Activated naive CD8-positive, alpha-beta T cell treated with anti-CD3 and anti-CD28 coated beads, Interleukin-2, amount 50 U/mL, for 24 hours (primary cell): ENCODE measurements at places on chromosomes 1 and 21.

DNA sequence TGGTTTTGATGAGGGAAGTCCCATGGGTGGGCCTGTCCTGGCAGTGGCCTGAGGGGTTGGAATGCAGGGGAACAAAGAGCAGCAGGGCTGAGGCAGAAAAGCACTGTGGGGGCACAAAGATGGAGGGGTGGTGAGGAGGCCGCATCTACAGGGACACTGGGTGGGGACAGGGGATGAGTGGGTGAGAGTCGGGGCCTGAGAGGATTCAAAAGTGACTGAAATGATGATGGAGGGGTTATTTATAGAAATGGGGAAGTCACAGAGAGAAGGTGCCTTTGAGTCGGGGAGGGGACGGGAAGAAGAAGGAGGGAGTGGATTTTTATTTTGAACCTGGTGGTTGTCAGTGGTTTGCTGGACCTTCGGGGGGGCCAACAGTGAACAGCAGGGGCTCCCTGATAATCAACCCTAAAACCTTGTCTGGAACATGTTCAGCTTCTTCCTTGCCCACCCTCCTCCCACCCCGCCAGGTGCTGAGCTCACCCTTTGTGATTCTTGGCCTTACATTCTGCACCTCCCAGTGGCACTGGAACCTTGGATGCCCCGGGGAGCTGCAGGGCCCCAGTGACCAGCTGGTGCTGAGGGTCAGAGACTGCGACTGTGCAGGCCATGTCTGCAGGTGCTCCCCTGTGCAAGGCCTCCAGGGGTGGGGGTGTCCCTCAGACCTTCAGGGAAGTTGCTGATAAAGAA is 42.9 kb downstream of the IER5 start:
- no peak for DNase-seq
- H3K4me3 ChIP-seq, result no peak overlapping the region
- H3K4me1 ChIP-seq, result peaks cover 84% of the 10 kb centered on the region
- H3K36me3 ChIP-seq, result no peaks in the 10 kb centered on the region
- no peaks in the 10 kb centered on the region for H3K27me3 ChIP-seq
- H3K27ac ChIP-seq, result peak overlapping the region; percentile 55

DNA sequence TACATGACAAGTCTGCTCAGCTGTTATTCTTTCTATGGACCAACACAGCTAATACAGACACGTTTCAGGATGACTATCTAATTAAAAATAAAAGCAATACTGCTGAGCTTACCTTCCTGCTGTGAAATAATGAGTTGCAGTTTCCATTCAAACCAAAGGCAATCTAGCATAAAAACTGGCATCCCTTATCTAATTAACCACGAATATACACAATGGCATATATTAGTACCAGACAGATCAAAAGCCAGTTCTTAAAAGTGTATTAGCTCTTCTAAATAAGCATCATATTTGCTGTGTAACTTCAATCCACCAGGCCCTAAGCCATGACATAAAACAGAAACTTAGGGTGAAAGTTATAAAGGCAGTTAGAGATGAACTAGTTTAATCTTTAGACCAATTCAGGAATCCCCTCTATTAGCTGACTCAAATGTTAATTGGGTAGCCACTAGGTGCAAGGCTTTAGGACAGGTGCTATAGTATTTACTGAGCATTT is 20.6 kb downstream of the TESK2 start:
- no peaks in the 10 kb centered on the region for H3K36me3 ChIP-seq
- no peak for DNase-seq
- H3K4me3 ChIP-seq, result no peak overlapping the region

DNA sequence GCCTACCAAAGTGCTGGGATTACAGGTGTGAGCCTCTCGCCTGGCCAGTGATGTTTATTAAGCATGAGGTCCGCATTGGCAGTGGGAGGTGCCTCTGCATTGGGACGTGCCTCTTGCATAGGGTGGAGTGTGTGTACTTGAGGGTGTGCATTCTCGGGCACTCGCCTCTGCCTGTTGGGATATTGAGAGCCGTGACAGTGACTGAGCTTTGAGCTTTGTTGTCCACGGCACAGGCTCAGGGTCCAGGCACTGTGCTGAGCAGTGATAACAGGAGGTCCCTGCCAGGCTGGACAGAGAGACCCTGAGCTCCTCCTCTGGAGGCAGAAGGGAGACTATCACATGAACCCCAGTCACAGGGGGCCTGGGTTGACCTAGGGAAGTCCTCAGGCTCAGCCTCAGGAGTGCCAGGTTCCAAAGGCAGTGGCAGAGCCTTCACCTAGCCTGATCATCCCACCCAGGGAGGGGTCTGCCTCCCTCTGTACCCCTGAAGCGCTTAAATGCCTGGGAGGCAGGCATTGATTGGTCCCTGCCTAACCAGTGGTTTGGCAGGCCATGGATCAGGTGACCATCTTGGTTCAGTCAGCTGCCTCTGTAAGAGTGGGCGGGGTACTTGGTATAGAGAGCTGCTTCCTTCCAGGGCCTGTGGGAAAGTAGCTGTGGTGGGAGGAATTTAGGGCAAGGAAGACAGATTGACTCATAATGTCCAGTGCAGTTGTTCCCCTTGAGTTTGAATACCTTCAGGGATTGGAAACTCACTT is 213.8 kb upstream of the TMEM51 start:
- no peaks in the 10 kb centered on the region for H3K4me1 ChIP-seq
- no peaks in the 10 kb centered on the region for H3K36me3 ChIP-seq
- no peak overlapping the region for H3K4me3 ChIP-seq

DNA sequence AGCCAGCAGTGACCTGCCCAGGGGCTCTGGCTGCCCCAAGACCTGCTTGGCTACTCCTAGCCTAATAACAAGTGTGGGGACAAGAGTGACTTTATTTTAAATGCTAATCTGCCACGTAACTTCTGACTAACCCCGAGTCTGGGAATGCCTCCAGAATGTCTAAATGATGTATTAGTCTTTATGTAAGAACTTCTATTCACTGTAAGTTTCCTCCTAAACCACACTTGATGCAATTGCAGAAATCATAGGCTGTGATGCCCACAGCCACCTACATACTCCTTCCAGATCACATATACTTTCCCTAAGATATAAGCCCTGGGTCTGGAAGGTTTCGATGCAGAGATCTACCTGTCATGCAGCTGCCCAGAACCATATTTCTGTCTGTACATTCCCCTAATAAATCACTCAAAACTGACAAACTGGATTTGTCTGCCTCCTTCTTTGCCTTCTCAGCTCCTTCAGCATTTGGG is 5.9 kb upstream of the VPS45 start:
- H3K27ac ChIP-seq, result no peak overlapping the region
- DNase-seq, result no peak
- no peak overlapping the region for H3K4me3 ChIP-seq
- H3K27me3 ChIP-seq, result no peaks in the 10 kb centered on the region

GRCh38 chr1:33928251-33928650 is 64.4 kb downstream of the HMGB4 start:
- H3K36me3 ChIP-seq, result no peaks in the 10 kb centered on the region
- H3K27me3 ChIP-seq, result peaks cover 6% of the 10 kb centered on the region
- no peak for DNase-seq
- H3K4me3 ChIP-seq, result no peak overlapping the region

DNA sequence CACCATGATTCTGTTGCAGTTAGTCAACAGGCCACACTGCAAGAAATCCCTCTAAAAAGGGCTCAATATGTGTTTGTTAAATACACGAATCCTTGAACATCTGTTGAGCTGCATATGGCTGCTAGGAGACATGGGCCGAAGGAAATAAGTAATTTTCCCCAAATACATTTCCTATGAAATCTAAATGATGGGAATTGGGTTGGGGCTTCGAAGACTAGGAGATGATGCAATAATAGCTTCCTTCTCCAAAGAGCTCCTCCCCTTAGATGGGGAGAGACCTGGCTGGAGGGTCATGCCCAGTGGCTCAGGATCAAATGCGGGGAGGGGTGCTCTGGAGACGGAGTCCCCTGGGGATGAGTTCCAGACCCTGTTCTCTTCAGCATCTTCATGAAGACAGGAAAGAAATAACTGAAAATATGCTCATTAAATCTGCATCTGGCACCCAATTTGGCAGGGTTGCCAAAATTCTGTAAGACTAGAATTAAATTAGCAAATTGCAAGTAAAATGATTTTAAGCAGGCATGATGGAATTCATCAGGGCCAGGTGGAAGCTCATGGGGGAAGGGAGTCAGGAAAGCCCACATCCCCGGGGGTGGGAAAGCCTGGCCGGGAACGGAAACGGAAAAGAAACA is 165.0 kb upstream of the EDN2 start:
- H3K27me3 ChIP-seq, result no peaks in the 10 kb centered on the region
- no peak overlapping the region for H3K4me3 ChIP-seq
- H3K27ac ChIP-seq, result peak overlapping the region; percentile 80
- peaks cover 47% of the 10 kb centered on the region for H3K36me3 ChIP-seq
- DNase-seq, result no peak

- H3K4me1 ChIP-seq, result no peaks in the 10 kb centered on the region
- H3K27ac ChIP-seq, result no peak overlapping the region
- no peak for DNase-seq
- H3K4me3 ChIP-seq, result no peak overlapping the region
- no peaks in the 10 kb centered on the region for H3K36me3 ChIP-seq
Measured at GRCh38 chr1:87594736-87595383, 266.2 kb downstream of the LMO4 start.

GRCh38 chr1:2905356-2905755 is 103.9 kb upstream of the TTC34 start:
- no peak overlapping the region for H3K27ac ChIP-seq
- DNase-seq, result no peak
- H3K4me3 ChIP-seq, result no peak overlapping the region
- no peaks in the 10 kb centered on the region for H3K4me1 ChIP-seq
- peaks cover 1% of the 10 kb centered on the region for H3K27me3 ChIP-seq
- no peaks in the 10 kb centered on the region for H3K36me3 ChIP-seq

DNA sequence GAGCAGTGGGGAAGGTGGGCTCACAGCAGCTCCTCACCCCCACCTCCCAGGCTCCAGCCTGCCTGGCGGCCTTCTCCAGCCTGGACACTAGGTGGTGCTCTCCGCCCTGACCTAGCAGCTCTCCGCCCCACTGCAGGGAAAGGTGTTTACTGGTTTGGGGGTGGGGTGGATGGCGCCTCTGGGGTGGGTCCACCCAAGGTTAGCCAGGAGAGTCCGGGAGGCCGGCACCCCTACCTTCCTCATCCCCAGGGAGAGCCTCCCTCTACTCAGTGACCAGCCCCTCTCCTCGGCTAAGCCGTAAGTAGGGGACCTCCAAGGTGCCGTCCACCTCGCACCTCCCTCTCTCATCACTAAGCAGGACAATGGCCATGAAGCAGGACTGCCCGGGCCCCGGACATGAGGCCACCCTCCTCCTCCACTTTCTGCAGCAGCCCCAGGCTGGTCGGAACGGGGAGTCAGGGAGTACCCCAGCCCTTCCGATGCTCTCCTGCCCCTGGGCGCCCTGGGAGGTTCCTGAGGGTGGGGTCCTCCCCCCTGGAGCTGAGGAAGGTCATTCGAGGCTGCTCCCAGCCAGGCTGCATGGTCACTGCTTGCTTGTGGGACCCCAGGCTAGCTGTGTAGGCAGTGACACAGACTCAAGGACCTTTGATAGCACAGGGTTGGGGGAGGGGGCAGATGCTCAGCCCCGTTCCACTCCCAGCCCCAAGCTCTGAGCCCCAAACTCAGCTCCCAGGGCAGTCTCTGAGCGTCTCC is 101.4 kb upstream of the VAMP3 start:
- no peak overlapping the region for H3K27ac ChIP-seq
- DNase-seq, result peak; percentile 64

DNA sequence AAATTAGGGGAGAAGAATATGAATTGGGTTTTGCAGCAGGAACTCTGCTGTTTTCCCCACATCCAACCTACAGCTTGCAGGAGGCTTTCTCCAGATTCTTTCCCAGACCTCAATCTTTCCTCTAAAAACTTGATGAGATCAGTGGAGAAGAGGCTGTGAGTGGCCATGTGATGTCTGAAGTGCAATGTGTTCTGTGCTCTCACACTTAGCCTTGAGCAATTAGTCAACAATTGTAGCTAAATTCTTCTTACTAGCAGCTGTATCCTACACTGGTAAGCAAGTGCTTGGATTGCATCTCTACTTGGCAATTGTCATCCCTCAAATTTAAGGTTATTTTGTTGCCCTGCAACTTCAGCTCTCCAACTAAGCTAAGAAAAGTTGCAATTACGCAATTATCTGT is 807.3 kb upstream of the RGS18 start:
- H3K27me3 ChIP-seq, result no peaks in the 10 kb centered on the region
- no peaks in the 10 kb centered on the region for H3K36me3 ChIP-seq
- H3K4me3 ChIP-seq, result no peak overlapping the region
- H3K27ac ChIP-seq, result no peak overlapping the region
- H3K4me1 ChIP-seq, result no peaks in the 10 kb centered on the region

GRCh38 chr1:178277793-178278530 is 184.1 kb downstream of the RASAL2 start:
- no peaks in the 10 kb centered on the region for H3K36me3 ChIP-seq
- peaks cover 2% of the 10 kb centered on the region for H3K27me3 ChIP-seq
- no peak for DNase-seq

GRCh38 chr1:165891111-165891860 is 63.9 kb downstream of the UCK2 start:
- no peak for DNase-seq
- no peak overlapping the region for H3K4me3 ChIP-seq
- H3K27ac ChIP-seq, result no peak overlapping the region
- no peaks in the 10 kb centered on the region for H3K27me3 ChIP-seq
- peaks cover 6% of the 10 kb centered on the region for H3K4me1 ChIP-seq

DNA sequence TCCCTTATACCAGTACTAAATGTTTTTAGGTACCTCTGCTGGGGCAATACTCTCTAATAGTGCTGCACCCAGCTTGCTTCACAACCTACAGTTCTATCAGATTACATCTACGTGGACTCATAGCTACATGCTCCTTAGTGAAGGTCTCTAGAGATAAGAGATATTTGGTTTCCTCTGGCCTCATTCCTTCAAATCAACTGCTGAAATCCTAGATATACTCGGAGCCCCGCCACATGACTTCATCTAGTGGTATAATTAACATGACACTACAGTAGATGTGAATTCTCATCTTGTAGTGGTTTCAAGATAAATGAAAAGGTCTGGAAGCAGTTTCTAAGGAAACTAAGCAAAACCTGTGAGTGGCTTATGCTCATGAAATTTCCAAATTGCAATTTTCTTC is 115.4 kb downstream of the SMYD2 start:
- peaks cover 23% of the 10 kb centered on the region for H3K4me1 ChIP-seq
- H3K36me3 ChIP-seq, result no peaks in the 10 kb centered on the region
- no peaks in the 10 kb centered on the region for H3K27me3 ChIP-seq
- no peak overlapping the region for H3K4me3 ChIP-seq
- no peak overlapping the region for H3K27ac ChIP-seq

DNA sequence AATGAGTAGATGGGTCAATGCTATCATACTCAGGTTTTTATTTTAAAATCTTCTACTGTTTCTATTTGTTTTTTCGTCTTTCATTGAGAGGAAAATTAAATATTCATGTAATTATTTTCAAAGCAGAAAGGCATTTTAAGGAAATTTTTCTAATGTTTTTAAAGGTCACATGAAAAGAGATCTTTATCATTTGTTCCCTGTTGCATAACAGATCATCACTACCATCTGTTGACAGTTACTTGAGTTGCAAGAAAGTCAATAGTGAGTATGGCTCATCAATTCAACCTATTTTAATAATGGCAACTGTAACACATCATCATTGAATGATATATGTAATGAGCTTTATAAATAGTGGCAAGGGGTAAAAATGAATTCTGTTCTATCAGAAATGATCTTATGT is 369.7 kb downstream of the DPYD start:
- DNase-seq, result no peak
- no peaks in the 10 kb centered on the region for H3K27me3 ChIP-seq
- H3K4me3 ChIP-seq, result no peak overlapping the region
